DMS53 (cell line): ENCODE measurements at places on chromosomes 6 and 20.

DNA sequence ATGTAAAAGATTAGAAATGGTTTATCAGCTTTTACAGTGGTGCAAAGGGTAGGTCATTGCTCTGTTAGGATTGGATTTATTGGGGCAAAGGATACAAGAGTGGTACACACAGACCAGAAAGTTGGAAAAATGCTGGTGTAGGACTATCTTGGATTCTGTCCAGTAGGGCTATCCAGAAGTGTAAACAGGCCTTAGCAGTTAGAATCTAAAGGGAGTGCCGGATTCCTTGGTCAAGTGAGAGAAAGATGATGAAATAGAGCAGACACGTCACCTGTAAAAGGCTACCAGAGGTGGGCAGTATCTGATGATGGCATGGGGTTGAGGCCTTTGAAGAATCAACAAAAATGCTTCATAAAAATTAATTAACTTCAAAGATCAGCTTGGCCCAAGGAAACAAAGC is 975.9 kb downstream of the KIF16B start:
- DNase-seq, result no peak

GRCh38 chr6:123527406-123527805 is 109.3 kb downstream of the TRDN start:
- DNase-seq, result no peak

- DNase-seq, result no peak
Observed at GRCh38 chr6:157937916-157938315, 43.7 kb upstream of the SYNJ2 start.

GRCh38 chr20:19465536-19465935 is 253.1 kb downstream of the SLC24A3 start:
- DNase-seq, result no peak

GRCh38 chr6:99344289-99344688 is 5.2 kb downstream of the FAXC start:
- peak; percentile 34 for DNase-seq
